ENCODE measurements at places on chromosomes 3 and 15. TPM values are rescaled to one million over a fixed set of nuclear protein-coding genes. Genes with fewer than 3 reads are reported as not detected.

The LTF gene
- not detected for total RNA-seq

The FBXW12 gene
- not detected for total RNA-seq

DNA sequence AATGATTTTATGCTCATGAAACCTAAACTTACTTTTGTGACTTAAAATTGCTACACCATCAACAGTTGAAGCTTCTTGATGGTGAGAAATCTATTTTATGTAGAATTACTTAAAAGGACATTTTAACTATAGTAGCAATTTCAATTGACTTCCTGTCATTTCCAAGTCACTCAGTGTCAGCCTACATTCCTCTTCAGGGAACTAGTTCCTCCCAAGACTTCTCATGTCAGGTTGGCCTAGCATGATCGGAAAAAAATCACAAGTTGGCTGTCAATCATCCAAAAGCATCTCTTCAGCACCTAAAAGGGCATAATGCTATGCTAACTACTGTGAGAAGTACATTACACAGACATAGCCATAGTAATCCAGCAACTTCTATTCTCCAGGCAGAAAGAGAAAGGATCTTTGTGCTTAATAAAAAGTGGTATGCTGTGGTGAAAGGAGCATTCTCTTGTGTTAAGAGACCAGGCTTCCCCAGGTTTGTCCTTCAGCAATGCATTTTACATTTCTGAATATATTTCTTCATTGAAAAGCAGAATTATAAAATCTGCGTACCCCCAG, 893.7 kb downstream of the AGBL1 start:
- DNase-seq = no peak
- no peaks in the 10 kb centered on the region for H3K27me3 ChIP-seq
- no peaks in the 10 kb centered on the region for H3K4me1 ChIP-seq

DNA sequence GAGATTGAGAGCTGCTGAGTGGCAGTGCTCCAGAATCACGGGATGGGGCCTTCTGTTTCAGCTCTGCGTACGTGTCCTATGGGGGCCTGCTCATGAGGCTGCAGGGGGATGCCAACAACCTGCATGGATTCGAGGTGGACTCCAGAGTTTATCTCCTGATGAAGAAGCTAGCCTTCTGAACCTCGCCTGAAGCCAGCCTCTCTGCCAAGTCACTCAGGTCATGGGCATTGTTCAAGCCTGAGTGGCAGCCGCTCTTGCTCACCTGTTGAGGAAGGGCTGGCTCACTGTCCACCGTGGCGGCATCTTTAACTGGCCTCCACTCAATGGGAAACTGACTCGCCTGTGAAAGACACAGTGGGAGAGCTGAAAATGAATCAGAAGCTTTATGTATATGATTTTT, 6.6 kb downstream of the POLR2H start:
- peaks cover 31% of the 10 kb centered on the region for H3K4me1 ChIP-seq
- DNase-seq = no peak
- no peak overlapping the region for H3K27ac ChIP-seq
- H3K27me3 ChIP-seq = no peaks in the 10 kb centered on the region

DNA sequence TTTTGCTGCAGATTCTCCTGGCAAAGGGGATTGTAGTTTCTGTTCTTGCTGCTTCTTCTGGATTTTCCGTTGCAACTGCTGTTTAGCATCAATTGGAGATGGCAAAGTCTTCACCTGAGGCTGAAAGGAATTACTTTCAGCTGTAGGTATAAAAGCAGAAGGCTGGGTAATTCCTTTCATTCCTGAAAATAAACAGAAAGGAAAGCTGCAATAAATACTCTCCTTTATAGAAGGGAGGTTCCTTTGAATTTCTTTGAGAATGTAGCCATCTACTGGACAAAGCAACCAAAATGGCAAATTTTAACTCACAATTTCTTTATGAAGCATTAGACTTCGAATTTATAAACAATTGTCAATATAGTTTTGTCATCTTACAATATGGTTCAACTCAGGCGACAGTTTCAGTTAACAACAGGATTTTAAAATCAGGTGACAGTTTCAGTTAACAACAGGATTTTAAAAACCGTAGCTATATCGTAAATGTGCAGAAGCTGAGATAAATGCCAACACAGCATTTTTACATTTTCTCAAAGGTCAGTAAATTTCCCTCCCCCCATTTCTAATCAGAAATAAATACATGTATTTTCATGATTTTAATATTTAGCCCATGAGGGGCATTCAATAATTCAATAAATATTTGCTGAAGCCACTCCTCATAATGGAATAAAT, 104.9 kb upstream of the NEDD4 start:
- no peak overlapping the region for H3K27ac ChIP-seq
- peaks cover 51% of the 10 kb centered on the region for H3K36me3 ChIP-seq
- H3K4me3 ChIP-seq = no peak overlapping the region

DNA sequence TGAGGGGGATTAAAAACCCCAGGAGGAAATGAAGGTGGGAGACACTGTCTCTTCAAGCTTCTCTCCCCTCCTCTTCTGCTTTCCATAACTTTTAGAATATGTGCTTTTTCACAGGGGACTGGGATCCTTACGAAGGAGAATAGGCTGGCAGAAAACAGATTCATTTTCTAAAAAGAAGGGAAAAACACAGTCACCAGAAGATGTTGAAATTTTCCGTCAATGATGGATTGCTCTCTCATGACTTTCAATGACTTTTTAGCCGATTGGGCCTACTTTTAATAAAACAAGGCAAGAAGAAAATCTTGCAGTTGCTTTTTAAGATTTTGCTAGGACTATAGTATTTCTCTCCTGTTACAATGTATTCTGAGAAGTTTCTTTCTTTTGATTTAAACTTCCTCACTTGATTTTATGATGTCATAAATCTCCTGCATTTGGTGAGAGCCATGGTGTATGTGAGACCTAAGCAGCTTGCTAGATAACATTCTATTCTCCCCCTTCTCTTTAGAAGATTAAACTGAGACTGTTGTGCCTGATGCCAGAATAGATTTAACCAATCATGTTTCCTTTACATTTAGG, 241.2 kb downstream of the FEZF2 start:
- no peak for DNase-seq
- peaks cover 8% of the 10 kb centered on the region for H3K27me3 ChIP-seq
- no peaks in the 10 kb centered on the region for H3K4me1 ChIP-seq
- no peak overlapping the region for H3K4me3 ChIP-seq
- H3K27ac ChIP-seq = no peak overlapping the region

Data from activated CD4-positive, alpha-beta T cell treated with anti-CD3 and anti-CD28 coated beads, Interleukin-2, amount 10 ng/mL, durations not matched to agents 7 days and 5 days (primary cell).